ENCODE measurements at places on chromosomes 4 and X.

DNA sequence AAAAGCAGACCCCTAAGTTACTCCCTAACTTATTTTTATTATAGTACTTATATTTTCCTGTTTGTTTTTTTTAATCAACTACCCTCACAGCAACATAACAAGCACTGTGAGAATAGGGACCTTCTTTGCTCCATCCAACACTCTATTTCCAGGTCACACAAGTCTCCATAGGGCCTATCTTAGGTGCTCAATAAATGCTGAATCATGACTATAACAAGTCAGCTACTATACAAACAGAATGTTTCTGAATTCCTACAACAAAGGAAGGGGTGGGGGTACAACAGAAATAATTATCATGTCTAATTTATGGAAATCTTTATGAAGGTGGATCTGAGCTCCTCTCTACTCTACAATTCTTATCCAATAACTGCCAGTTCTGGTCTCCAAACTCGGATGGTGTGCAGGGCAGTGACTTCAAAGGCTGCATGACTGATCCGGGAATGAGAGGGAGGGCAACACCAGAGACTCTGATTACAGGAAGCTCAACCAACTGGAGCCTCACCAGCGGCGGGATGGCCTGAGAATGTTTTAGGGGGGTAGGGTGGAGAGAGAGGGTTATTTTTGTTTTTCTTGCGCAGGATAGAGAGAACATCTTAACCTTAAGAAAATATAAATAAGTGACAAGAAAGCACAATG, 71.1 kb downstream of the HADH start:
- H3K27me3 ChIP-seq, result no peaks in the 10 kb centered on the region
- no peak overlapping the region for H3K4me3 ChIP-seq
- H3K27ac ChIP-seq, result no peak overlapping the region
- peaks cover 22% of the 10 kb centered on the region for H3K4me1 ChIP-seq

- DNase-seq, result no peak
- H3K36me3 ChIP-seq, result no peaks in the 10 kb centered on the region
- no peaks in the 10 kb centered on the region for H3K4me1 ChIP-seq
- H3K4me3 ChIP-seq, result no peak overlapping the region
Measured at GRCh38 chr4:139933541-139933940, 220.4 kb downstream of the MAML3 start.

DNA sequence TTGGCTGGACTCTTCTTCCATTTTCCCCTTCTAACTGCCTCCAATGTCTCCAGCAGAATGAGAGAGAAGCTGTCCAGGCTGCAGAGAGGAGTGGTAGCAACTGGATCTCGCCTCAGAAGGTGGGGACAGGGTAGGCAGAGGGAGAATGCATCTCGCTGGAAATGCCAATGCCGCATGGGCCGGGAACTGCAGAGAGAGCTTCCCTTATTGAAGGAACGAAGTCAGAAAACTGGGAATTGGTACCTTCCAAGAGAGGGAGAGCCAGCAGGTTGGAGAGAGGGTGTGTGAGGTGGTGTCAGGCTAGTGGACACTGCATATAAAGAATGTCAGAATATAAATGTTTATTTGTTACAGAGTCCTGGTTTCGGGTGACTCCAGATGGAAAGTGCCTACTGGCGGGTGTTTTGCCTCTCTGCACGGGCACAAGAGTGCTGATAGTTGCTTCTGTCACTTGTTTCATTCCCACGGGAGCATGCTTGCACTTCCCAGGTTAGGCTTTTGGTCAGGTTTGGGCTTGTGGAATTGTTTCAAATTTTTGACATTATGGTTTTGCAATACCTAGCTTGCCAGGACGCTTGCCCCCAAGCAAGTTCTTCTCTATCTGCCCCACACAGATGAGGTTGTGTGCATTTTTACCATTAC, 156.8 kb upstream of the STS start:
- no peaks in the 10 kb centered on the region for H3K36me3 ChIP-seq
- no peaks in the 10 kb centered on the region for H3K4me1 ChIP-seq
- no peak for DNase-seq
- no peaks in the 10 kb centered on the region for H3K27me3 ChIP-seq
- H3K4me3 ChIP-seq, result no peak overlapping the region

DNA sequence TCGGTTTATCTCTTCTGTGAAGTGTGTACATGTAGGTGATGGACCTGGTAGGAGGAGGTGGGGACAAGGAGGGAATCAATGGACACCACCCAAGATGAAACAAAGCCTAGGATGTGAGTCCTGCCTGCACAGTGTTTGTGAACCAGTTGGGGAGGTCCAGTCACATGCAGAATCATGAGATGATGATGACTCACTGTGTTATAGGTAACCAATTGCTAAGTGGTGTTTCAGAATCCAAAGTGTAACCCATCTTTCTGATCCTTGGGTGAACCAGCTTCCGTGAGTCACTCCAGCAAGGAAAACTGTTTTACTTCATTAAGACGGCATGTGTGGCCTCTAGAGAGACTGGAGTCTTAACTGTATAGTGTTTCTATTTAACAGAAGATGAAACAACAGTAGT, 57.9 kb upstream of the HPF1 start:
- DNase-seq, result no peak
- no peak overlapping the region for H3K4me3 ChIP-seq
- peaks cover 5% of the 10 kb centered on the region for H3K27me3 ChIP-seq
- no peaks in the 10 kb centered on the region for H3K4me1 ChIP-seq
- no peak overlapping the region for H3K27ac ChIP-seq

DNA sequence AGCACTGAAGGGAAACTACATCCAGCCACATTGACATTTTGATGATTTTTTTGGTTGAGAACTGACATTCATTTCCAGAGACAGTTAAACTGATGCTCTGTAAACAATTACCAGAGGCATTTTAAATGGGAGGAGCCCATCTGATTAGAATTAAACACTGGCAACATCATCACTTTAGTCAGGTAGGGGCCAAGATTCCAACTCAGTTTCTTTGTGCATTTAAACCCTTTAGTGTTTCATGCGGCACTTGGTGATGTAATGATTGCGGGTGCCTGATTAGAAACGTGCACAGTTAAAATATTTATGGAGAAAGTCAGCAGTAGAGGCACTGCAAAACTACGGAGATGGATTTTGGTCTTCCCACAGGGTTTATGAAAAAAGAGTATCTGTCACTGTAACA, 16.1 kb downstream of the TNIP3 start:
- peaks cover 12% of the 10 kb centered on the region for H3K27me3 ChIP-seq
- DNase-seq, result no peak
- no peak overlapping the region for H3K27ac ChIP-seq
- H3K4me3 ChIP-seq, result no peak overlapping the region
- peaks cover 5% of the 10 kb centered on the region for H3K36me3 ChIP-seq
- H3K4me1 ChIP-seq, result peaks cover 28% of the 10 kb centered on the region

GRCh38 chr4:25859429-25860148, 3.2 kb downstream of the SEL1L3 start:
- peak overlapping the region; percentile 99 for H3K4me3 ChIP-seq
- peaks cover 3% of the 10 kb centered on the region for H3K27me3 ChIP-seq

- no peak for DNase-seq
- no peaks in the 10 kb centered on the region for H3K4me1 ChIP-seq
- H3K27ac ChIP-seq, result no peak overlapping the region
- no peaks in the 10 kb centered on the region for H3K36me3 ChIP-seq
- no peak overlapping the region for H3K4me3 ChIP-seq
Measured at GRCh38 chrX:139186991-139187390, 343.5 kb upstream of the F9 start.

DNA sequence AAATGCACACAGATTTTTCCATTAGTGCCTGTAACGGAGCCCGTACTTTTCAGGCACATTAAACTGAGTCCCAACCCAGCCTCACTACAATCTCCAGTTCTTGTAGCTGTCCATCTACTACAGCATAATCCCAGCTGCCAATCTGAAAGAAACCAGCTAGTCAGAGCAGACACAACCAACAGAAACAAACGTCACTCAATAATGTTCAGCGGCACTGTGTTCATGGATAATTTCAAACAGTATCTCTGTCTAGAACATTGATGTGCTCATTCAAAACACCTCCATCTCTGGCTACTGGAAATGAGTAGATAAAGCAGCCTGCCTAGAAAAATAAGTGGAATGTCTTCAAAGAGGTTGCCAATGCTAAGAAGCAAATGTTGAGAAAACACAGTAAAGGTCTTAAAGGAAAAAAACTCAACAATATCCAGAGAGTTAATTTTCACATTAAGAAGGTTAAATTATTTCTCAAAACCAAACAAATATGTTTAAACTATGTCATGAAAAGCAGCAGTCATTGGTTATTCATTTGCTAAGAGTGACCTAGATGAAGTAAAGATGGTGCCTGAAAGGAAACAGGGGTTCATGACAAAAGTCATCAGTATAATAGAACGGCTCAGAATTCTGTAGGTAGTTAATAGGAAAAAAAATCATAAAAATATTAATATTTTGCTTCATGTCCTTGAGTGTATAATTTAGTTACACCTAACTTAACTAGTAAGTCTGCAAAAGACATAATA, 245.1 kb upstream of the MAB21L2 start:
- no peaks in the 10 kb centered on the region for H3K4me1 ChIP-seq
- no peak overlapping the region for H3K4me3 ChIP-seq
- DNase-seq, result no peak
- H3K27me3 ChIP-seq, result no peaks in the 10 kb centered on the region
- peaks cover 2% of the 10 kb centered on the region for H3K36me3 ChIP-seq

GRCh38 chr4:67430989-67431388, 114.3 kb downstream of the CENPC start:
- H3K27ac ChIP-seq, result no peak overlapping the region
- no peaks in the 10 kb centered on the region for H3K27me3 ChIP-seq
- H3K36me3 ChIP-seq, result peaks cover 11% of the 10 kb centered on the region
- no peak for DNase-seq
- H3K4me3 ChIP-seq, result no peak overlapping the region

DNA sequence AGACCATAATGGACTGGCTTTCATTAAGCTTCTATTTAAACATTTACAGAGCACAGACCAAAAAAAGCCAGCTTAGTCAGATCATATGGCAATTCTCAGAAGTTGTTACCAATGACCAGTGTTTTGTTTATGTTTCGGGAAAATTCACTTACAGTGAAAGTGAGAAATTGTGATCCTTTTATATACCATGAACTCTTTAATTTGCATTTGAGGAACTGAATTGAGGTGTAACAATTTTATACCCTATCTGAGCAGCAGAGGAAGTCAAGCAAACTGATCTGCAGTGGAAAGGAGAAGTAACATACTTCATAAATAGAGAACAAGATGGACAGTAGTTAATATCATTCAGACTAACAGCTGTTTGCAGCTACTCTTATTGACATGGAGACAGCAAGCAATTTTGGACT, 97.1 kb downstream of the TMA16 start:
- DNase-seq, result no peak
- H3K4me1 ChIP-seq, result peaks cover 3% of the 10 kb centered on the region
- H3K27me3 ChIP-seq, result no peaks in the 10 kb centered on the region
- H3K27ac ChIP-seq, result no peak overlapping the region
- H3K36me3 ChIP-seq, result no peaks in the 10 kb centered on the region

GRCh38 chr4:53005808-53006207, 143.7 kb downstream of the RASL11B start:
- no peaks in the 10 kb centered on the region for H3K27me3 ChIP-seq
- no peaks in the 10 kb centered on the region for H3K36me3 ChIP-seq
- H3K4me3 ChIP-seq, result no peak overlapping the region
- DNase-seq, result no peak
- no peak overlapping the region for H3K27ac ChIP-seq

DNA sequence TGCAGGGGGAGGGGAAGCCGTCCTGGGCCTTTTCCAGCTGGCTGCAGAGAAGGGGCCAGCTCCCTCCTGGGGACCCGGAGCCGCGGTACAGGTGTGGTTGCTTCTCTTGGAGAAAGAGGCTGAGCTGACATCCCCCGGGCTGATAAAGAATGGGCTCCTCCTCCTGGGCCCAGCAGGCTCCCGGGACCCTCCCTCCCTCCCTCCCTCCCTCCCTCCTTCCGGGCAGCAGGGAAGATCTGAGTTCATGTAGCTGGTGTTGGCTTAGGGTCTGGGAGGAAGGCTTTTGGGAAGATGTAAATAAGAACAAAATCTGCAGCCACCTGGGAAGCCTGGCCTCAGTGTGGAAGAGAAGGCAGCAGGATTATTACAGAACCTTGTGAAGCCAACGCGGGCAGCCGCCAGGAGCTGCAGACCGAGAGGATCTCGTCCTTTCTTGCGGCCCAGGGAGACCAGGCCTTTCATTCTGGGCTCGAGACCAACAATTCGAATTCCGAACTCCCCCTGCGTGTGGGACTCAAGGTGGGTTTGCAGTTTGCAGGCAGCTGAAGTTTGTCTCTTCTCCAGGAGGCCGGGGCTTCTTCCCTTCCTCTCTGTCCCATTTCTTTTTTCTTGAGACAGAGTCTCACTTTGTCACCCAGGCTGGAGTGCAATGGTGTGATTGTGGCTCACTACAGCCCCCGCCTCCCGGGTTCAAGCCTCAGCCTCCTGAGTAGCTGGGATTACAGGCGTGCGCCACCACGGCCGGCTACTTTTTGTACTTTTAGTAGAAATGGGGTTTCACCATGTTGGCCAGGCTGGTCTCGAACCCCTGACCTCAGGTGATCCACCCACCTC, at the start of gene PLCXD1:
TSS of gene PLCXD1 (plus strand) at position 216 of the 834 bp plus-strand sequence. CDS start 2,807 bp downstream, outside the sequence.
- peaks cover 3% of the 10 kb centered on the region for H3K27me3 ChIP-seq
- peaks cover 13% of the 10 kb centered on the region for H3K4me1 ChIP-seq
- no peak for DNase-seq
- H3K27ac ChIP-seq, result peak within 1 kb of the TSS; percentile 71

DNA sequence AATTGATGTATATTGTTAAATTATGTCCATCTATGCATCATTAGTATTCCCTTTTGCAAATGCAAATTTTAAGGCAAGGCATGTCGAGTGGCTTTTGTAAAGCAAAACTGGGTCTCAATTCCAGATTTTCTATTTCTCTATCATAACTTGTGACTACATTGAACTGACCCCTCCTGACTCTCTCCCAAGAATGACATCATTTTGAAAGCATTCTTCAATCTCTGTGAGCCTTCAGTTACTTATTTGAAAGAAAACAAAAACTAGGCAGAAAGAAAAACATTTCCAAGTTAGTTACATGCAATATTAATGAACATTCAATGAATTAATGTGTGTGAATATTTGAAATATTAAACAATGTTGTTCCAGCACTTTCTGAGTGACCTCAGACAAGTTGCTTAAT, 314.3 kb upstream of the CLNK start:
- no peaks in the 10 kb centered on the region for H3K36me3 ChIP-seq
- H3K4me3 ChIP-seq, result no peak overlapping the region
- H3K4me1 ChIP-seq, result no peaks in the 10 kb centered on the region
- no peaks in the 10 kb centered on the region for H3K27me3 ChIP-seq

GRCh38 chr4:12712648-12713339, 771.3 kb downstream of the RAB28 start:
- H3K27ac ChIP-seq, result no peak overlapping the region
- no peak overlapping the region for H3K4me3 ChIP-seq
- no peaks in the 10 kb centered on the region for H3K4me1 ChIP-seq
- H3K27me3 ChIP-seq, result no peaks in the 10 kb centered on the region
- no peak for DNase-seq

- no peak for DNase-seq
- no peak overlapping the region for H3K27ac ChIP-seq
- no peak overlapping the region for H3K4me3 ChIP-seq
Measured at GRCh38 chrX:74434336-74434735, 13.0 kb downstream of the SLC16A2 start.

DNA sequence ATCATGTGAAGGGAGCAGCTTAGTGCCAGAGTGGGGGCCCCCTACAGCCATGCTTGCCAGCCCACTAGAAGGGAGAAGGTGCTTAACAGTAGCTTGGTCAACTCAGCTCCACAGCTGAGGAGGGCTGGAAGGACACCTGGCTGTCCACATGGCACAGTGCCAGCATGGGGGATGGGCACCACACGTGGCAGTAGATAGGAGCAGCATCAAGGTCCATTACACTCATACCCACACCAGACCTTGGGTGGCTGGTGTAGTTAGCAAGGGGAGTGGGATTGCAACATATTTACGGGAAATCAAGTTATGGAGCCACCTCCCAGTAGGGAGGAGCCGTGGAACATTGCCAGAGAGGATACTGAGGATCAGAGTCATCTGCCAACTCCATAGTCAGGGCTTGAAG, 37.9 kb upstream of the SLC4A4 start:
- H3K36me3 ChIP-seq, result no peaks in the 10 kb centered on the region
- DNase-seq, result no peak
- H3K27me3 ChIP-seq, result no peaks in the 10 kb centered on the region
- no peak overlapping the region for H3K27ac ChIP-seq
- peaks cover 3% of the 10 kb centered on the region for H3K4me1 ChIP-seq
